CD4-positive, alpha-beta memory T cell (primary cell): ENCODE measurements at places on chromosomes 5 and 9.

- DNase-seq: no peak
These were observed 30.2 kb upstream of the HSPA9 start for GRCh38 chr5:138605254-138605972.

GRCh38 chr9:120161776-120162175 is 418.2 kb downstream of the CDK5RAP2 start:
- DNase-seq: no peak

DNA sequence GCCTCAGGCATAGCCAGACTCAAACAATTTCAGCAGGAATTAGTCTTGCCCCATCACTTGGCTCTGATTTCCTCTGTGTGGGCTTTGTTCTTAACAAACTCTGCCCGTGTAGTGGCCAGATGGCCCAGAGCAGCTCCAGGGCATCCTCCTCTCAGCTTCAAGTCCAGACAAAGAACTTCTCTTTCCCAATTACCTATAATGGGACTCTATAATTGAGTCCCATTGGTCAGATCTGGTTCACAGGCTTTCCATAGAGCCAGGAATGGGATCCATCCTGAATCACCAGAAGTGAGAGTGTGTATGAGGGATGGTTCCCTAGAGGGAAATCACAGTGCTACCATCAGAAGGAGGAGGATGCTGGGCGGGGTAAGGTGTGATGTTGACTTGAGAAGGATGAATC is 515.8 kb downstream of the KIF4B start:
- no peak for DNase-seq

DNA sequence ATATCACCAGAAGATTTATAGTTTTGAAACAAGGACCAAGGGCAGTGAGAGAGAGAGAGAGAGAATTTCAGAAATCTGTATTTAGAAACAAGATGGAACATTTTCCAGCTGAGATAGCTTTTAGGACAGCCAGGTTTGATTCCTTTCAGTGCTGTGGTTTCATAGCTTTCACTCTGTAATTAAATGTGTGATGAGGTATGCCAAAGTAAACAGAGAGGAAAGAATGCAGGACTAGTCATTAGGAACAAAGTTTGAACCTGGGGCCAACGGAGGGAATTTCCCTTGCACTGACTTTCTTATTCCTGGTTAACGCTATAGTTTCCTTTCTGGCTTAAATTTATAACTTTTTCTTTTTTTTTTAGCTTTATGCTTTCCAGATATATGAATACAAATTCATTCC is 10.0 kb upstream of the CCL28 start:
- DNase-seq: no peak
